ENCODE measurements at places on chromosomes 2 and 18.
A peak's percentile ranks its signal among the peaks of the same experiment; 100 is the strongest.

DNA sequence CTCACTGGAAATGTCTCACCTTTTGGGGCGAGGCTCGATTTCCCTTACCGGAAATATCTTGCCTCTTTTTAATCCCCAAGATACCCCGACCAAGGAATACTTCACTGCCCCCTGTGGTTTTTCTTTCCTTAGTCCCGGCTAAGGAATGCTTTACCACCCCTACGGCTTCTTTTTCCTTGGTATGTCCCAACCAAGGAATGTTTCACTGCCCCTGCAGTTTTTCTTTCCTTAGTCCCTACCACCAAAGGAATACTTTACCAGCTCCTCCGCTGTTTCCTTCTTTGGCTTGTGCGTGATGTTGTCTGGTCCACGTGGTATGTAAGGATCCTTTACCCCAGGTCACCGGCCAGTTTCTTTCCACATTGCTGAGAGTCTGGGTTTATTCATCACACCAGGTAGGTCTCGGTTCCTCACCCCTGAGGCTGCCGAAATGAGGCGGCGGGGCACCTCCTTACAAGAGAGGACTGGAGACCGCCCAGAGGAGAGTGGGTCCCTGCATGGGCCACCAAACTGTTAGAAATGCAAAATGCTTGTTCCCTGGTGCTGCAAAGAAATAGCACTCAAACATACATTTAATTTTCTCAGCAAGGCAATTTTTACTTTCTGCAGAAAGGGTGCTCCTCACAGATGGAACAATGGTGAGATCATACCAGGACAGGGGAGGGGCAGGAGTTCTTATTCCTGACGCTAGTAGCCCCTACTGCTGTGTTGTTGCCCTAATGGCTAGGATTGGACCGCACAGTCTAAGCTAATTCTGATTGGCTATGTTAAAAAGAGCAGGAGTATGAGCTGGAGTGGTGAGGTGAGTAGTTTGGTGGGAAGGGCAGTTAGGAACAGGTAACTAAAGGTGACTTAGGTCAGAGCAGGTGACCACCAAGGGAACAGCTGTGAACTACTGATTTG is 33.4 kb upstream of the CLASP1 start:
- DNase-seq = no peak

DNA sequence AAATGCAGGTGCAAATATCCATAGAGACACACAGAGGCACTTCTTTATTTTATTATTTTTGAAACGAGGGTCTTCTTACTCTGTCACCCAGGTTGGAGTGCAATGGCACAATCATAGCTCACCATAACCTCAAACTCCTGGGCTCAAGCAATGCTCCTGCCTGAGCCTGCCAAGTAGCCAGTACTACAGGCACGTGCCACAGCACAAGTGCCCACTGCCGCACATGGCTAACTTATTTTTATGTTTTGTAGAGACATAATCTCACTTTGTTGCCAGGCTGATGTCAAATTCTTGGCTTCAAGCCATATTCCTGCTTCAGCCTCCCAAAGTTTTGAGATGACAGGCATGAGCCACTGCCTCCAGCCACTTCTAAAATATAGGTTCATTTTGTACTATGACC is 537.6 kb downstream of the THSD7B start:
- no peak for DNase-seq

- no peak for DNase-seq
Measured at GRCh38 chr2:83069724-83070123, 1389.4 kb downstream of the SUCLG1 start.

GRCh38 chr18:13589943-13590342 is 136.4 kb downstream of the FAM210A start:
- DNase-seq = no peak

GRCh38 chr18:68219872-68220271 is 495.0 kb downstream of the TMX3 start:
- no peak for DNase-seq

GRCh38 chr2:33579227-33579626 is 19.9 kb downstream of the FAM98A start:
- DNase-seq = no peak

DNA sequence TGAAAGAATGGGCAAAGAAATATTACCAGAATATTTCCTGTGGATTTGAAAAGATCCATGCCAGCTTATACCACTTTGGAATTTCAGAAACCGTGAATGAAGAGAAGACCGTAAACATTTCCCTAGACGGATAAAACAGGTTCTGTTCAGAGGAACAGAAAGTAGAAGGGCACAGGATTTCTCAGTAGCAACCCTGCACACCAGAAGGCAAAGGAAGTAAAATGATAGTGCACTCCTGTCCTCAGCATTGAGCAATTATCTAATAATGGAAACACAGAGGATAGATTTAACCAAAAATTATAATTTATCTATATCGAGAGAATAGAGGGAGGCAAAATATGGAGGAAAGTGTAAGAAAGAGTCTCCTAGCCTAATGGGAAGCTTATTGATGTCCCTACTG is 87.0 kb upstream of the ITGA6 start:
- no peak for DNase-seq

DNA sequence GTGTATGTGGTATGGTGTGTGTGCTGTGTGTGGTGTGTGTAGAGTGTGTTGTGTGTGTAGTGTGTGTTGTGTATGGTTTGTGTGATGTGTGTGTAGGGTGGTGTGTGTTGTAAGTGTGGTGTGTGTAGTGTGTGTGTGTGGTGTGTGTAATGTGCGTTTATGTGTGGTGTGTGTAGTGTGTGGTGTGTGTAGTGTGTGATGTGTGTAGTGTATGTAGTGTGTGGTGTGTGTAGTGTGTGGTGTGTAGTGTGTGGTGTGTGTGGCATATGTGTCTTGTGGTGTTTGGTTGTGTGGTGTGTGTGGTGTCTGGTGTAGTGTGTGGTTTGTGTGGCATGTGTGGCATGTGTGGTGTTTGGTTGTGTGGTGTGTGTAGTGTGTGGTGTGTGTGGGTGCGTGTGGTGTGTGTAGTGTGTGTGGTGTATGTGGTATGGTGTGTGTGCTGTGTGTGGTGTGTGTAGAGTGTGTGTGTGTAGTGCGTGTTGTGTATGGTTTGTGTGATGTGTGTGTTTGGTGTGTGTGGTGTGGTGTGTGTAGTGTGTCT is 4.0 kb upstream of the RTP5 start:
- no peak for DNase-seq

DNA sequence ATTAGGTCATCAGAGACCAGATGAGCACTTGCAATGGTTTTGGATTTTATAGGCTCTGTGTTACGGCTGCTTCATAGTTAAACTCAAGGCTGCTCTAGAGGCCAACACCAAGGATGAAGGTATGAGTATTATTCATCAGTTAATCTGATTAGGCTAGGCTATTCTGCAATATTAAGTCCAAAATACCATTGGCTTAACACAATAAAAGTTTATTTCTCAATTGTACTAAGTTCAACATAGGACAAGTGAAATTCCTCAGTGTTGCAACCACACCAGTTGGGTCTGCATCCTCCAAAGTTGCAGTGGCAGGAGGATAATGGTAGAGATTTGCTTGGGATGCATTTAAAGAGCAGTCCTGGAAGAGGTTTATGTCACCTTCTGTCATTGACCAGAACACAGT is 538.3 kb upstream of the CDH2 start:
- no peak for DNase-seq

DNA sequence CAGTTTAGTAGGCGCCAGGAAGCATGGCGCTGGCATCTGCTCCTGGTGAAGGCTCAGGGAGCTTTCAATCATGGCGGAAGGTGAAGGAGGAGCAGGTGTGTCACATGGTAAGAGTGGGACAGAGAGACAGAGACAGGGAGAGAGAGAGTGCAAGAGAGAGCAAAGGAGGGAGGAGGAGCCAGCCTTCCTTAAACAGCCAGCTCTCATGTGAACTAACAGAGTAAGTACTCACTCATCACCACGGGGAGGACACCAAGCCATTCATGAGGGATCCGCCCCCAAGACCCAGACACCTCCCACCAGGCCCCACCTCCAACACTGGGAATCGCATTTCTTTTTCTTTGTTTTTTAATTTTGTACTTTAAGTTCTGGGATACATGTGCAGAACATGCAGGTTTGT is 40.8 kb upstream of the CLASP1 start:
- DNase-seq = no peak

DNA sequence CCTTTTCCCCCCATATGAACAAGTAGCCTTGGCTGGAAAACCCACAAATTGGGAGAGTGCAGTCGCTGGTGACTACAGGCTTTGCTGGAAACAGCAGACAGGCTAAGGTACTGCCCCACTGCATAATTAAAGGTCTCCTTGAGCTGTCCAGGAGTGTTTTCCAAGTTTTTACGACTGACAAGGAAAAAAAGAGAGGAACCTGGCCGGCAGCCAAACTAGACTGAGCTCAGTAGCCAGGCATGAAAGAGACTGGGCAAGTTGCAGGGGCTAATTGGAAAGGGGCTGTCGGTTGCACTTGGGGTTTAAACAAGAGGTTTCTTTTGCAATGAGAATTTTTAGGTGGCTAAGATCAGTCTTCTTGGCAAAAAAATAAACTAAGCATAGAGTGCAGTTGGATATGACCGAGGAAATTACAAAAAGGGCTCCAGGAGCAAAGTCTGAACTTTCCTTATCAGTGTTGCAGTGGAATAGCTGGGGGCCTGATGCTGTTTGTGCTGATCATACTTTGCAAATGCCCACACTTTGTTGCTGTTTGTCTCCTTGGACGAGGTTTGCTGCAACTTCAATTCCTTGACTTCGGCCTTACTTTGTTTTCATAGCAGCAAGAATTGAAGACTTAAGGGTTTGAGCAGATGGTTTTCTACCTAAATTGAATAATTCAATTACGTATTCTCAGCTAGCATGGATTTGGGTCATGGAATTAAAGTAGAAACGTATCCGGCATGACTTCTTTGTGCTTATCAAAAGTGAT is 2.1 kb downstream of the GULP1 start:
- DNase-seq = no peak

DNA sequence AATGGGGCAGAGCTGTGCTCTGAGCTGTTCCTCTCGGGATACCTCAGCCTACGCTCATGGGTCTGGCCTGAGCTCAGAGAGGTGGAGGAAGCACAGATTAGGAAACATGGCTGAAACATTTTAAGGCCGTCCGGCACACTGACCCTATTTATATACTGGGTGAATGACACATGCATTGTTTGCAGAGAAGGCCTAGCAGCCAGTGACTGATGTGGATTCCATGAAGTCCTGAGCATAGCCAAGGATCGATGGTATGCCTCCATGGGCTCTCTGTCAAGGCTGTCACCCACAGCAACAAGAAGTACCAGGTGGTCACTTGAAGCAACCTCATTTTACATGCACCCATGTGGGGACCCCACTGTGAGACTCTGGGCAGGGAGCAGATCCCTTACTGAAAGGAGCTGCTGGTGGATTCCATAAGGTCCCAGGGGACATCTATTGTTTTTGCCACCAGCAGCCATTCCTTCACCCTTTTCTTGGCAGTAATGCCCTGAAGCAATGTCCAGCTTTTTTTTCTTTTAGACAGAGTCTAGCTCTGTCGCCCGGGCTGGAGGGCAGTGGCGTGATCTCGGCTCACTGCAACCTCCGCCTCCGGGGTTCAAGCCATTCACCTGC is 8.4 kb downstream of the PTMA start:
- DNase-seq = no peak

DNA sequence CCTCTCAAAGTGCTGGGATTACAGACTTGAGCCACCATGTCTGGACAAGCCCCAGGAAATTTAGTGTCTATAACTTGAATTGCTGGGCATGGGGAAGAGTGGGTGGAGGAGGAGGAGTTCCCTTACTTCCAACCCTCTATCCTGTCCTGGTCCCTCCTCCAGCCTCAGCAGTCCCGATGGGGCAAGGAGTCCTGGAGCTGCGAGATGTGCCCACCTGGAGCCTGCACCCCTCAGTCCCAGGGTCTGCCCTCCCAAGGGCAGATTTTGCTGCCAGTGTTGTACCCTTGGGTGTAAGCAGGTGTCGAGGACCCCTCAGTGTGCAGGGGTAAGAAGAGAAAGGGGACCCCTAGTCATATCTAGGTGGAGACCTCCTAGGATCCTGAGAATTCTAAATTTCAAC is 2.8 kb downstream of the VAMP8 start:
- DNase-seq = no peak

GRCh38 chr18:25298853-25299274 is 53.1 kb downstream of the ZNF521 start:
- no peak for DNase-seq

GRCh38 chr2:42976351-42976750 is 184.0 kb upstream of the HAAO start:
- DNase-seq = no peak

DNA sequence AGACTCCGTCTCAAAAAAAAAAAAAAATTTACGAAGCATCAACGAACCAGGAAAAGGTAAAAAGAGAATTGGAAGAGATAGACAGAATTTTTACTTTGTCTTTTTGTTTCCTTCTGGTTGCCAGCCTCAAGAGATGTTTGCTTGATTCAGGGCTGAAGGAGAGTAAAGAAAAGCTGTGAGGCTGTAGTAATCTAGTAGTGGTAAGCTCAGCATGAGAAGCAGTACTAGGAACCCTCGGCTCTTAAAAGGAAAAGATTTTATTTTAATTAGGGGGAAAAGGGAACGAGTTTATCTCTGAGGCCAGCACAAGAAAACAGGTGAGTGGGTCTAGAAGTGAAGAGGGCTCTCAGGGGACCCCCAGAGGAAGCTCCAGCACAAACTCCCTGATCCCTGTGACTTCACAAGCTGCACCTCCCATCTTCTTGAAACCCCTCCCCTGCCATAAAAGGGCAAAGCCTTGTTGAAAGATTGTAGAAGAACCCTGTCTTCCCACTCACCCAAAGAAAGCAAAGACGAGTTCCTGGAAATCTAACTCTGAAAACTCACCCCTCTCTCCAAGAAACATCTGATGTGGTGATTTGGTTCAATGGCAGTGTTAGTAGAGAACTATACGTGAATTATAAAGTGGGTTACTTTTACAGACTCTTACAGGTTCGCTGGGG is 8.6 kb downstream of the RBMS1 start:
- no peak for DNase-seq

DNA sequence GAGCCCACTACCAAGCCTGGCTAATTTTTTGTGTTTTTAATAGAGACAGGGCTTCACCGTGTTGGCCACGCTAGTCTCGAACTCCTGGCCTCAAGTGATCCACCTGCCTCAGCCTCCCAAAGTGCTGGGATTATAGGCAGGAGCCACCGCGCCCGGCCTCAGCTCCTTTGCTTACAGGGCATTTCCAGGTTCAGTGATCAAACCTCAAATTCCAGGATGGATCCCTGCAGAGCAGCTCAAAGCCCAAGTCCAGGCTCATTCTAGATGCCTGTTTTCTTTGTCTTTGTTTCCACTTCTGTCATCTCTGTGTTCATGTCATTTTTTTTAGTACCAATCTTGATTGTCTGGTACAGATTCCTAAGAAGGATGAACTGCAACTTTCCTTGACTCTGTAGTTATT is 41.9 kb downstream of the TNFRSF11A start:
- no peak for DNase-seq

DNA sequence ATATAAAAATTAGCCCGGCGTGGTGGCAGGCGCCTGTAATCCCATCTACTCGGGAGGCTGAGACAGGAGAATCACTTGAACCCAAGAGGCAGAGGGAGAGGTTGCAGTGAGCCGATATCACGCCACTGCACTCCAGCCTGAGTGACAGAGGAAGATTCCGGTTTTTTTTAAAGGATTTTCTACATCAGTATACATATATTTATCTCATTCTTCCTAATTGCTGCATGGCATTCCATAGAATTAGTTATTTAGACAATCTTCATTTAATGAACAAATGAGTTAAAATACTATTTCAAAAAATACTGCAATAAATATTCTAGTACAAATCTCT is 2.0 kb downstream of the GTF3C2 start:
- DNase-seq = no peak

- peak; percentile 29 for DNase-seq
Measured at GRCh38 chr18:12327510-12328178, 19.6 kb downstream of the TUBB6 start.
